Mesothelial cell of epicardium (in vitro differentiated cells): ENCODE measurements at places on chromosomes 4 and X.

DNA sequence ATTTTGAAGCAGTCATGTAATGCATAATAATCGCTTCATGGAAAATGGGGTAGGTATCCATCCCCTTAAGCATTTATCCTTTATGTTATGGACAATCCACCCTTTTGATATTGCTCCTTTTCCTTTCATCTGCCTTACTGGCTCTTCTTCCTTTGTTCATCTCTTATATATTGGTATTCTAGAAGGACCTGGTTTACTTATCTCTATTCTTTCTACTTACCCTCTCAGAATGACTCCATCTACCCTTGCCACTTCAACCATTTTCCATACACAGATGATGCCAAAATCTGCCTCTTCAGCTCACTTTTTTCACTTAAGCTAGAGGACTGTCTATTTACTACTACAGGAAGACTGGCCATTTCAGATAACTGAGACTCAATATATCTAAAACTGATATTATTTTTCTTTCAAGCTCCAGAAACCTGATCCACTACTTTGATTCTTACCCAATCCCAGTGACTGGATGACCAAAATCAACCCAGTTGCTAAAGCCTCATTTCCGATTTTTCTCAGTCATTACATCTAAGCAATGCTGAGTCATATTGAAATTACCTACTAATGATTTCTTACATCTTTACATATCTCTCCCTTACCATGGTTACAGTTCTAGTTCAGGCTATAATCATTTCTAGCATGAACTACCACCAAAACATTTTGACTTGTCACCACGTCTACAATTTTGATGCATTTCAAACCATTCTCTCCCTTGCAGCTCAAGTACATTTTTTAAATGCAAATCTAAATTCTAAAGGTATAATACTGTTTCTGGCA, 93.7 kb downstream of the FAAH2 start:
- no peaks in the 10 kb centered on the region for H3K4me1 ChIP-seq
- peaks cover 17% of the 10 kb centered on the region for H3K36me3 ChIP-seq
- no peak for DNase-seq
- no peaks in the 10 kb centered on the region for H3K27me3 ChIP-seq

- no peaks in the 10 kb centered on the region for H3K4me1 ChIP-seq
These were observed 339.7 kb upstream of the NWD2 start for GRCh38 chr4:36904823-36905222.

DNA sequence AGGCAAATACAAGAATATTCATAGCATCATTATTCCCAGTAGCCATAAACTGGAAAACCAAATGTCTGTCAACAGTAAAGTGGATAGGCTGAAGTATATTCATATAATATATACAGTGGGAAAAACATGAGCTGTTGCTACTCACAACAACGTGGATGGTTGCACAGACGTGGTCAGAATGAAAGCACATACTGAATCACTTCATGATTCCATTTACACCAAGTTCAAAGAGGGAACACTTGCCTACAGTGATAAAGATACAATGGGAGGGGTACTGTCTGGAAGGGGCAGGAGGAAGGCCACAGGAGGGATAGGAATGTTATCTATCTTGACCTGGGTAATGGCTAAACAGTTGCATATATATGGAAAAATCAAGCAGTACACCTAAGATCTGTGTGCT, 25.3 kb downstream of the APBB2 start:
- no peaks in the 10 kb centered on the region for H3K27me3 ChIP-seq
- H3K27ac ChIP-seq = no peak overlapping the region
- H3K4me3 ChIP-seq = no peak overlapping the region
- H3K4me1 ChIP-seq = peaks cover 36% of the 10 kb centered on the region

GRCh38 chrX:74272230-74272629, 31.8 kb upstream of the ZCCHC13 start:
- H3K27ac ChIP-seq = no peak overlapping the region
- no peak overlapping the region for H3K4me3 ChIP-seq

- H3K4me1 ChIP-seq = peaks cover 59% of the 10 kb centered on the region
- H3K27me3 ChIP-seq = no peaks in the 10 kb centered on the region
- H3K36me3 ChIP-seq = no peaks in the 10 kb centered on the region
- DNase-seq = no peak
These were observed 490.6 kb downstream of the IL15 start for GRCh38 chr4:142126890-142127497.

GRCh38 chrX:23756165-23756564, 13.1 kb upstream of the ACOT9 start:
- no peak overlapping the region for H3K27ac ChIP-seq
- no peaks in the 10 kb centered on the region for H3K27me3 ChIP-seq
- no peak overlapping the region for H3K4me3 ChIP-seq
- H3K36me3 ChIP-seq = peaks cover 3% of the 10 kb centered on the region
- H3K4me1 ChIP-seq = peaks cover 3% of the 10 kb centered on the region

DNA sequence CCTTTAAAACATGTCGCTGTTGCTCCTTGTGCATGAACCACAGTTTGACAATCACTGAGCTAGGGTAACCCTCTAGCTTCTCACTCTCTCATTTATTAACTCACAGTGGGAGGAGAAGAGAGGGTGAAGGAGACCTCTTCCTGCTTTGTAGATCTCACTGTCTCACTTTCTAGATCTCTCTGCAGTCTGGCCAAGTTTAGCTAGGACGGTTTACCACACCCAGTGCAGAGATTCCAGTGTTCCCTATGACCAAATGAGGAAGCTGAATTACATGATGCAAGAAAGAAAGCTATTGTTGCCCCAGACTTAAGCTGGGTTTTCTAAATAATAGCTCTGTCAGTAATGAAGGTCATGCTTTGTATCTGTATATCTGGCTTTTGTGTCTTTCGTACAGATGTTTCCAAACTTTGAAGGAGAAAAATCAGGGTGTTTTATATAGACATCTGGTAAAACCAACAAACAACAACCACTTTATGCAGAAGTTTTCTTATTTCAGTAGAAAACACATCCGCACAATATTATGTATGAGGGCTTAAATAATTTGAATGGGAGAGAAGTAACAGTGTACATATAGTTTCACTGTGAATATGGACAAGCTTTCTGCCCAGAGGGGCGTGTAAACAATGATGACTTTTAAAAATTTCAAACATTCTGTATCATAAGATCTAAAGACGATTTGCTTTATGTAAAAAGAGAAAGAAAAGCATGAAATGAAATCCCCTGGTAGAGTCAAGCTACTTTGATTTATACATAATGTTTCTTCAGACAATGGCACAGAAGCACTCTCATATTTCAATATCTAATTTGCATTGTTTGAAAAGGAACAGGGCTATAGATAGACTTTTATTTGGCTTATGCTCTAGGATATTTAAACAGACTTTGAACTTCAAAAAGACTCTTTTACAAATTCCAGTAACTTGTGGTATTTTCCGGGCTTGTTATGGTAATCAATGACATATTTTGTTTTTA, 582.3 kb downstream of the FSTL5 start:
- H3K4me1 ChIP-seq = peaks cover 31% of the 10 kb centered on the region
- H3K27ac ChIP-seq = no peak overlapping the region
- no peak for DNase-seq
- H3K27me3 ChIP-seq = peaks cover 11% of the 10 kb centered on the region
- no peaks in the 10 kb centered on the region for H3K36me3 ChIP-seq
- H3K4me3 ChIP-seq = no peak overlapping the region

GRCh38 chr4:133147286-133147821, 1.7 kb upstream of the PCDH10 start:
- H3K36me3 ChIP-seq = no peaks in the 10 kb centered on the region
- H3K4me3 ChIP-seq = peak overlapping the region; percentile 84
- peaks cover 49% of the 10 kb centered on the region for H3K27me3 ChIP-seq
- no peak overlapping the region for H3K27ac ChIP-seq
- DNase-seq = no peak

DNA sequence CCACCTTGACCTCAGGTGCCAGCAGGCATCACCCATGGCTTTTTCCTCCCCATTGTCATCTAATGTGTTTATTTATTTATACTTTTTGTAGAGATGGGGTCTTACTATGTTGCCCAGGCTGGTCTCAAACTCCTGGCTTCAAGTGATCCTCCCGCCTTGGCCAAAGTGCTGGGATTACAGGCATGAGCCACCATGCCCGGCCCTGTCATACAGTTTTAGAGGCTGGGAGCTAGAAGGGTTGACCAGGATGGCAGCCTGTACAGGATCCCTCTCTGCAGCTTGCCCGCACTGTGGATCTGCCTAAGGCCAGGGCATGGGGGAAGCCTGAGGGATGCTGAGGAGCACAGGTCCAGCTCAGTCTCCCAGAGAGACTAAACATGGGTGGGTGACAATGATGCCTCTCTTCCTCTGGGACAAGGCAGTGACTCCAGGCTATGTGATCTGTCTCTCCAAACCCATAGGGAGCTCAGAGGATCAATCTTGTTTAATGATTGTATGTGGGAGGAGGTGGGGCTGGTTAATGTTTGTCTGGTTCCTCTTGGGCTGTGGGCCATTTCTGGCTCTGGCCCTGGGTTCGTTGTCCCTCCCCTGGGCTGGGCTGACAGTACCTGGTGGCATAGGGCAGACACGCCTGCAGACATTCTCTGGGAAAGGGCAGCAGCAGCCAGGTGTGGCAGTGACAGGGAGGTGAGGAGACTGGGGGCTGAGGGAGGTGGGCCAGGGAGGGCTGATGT, 8.3 kb upstream of the GJB1 start:
- H3K4me1 ChIP-seq = no peaks in the 10 kb centered on the region
- no peaks in the 10 kb centered on the region for H3K27me3 ChIP-seq
- no peaks in the 10 kb centered on the region for H3K36me3 ChIP-seq

DNA sequence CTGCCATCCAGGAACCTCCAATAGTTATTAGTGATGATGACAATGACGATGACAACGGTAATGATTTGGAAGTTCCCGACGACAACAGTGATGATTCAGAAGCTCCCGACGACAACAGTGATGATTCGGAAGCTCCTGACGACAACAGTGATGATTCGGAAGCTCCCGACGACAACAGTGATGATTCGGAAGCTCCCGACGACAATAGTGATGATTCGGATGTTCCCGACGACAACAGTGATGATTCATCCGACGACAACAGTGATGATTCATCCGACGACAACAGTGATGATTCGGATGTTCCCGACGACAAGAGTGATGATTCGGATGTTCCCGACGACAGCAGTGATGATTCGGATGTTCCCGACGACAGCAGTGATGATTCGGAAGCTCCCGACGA, 14.7 kb downstream of the CXCR3 start:
- no peak overlapping the region for H3K27ac ChIP-seq
- DNase-seq = no peak
- no peaks in the 10 kb centered on the region for H3K4me1 ChIP-seq
- peaks cover 40% of the 10 kb centered on the region for H3K36me3 ChIP-seq

DNA sequence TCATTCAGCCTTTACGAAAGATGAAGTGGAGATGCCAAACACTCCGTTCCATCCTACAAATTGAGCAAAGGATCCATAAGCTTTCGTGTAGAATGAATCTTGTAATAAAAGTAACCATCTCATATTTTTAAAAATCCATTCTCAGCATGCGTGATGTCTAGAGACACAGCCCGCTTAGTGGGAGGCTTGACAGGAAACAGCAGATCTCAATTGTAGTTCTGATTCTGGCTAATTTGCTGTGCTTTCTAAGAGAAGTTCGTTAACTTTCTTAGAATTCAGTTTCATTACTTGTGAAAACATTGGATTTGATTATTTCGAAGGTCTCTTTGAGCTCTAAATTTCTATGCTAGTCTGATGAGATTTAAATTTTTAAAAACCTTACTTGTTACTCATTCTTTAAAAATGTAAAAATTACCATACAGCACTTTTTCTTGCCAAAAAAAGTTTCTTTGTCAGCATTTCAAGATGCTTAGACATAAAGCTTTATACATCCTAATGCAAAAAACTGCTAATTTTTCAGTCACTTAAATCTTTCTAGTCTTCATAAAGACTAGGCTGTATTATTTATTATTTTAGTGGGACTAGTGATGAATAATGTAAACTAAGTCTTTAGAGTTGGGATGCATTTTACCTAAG, 66.9 kb upstream of the NEIL3 start:
- no peaks in the 10 kb centered on the region for H3K27me3 ChIP-seq
- no peak for DNase-seq
- H3K27ac ChIP-seq = no peak overlapping the region
- H3K4me3 ChIP-seq = no peak overlapping the region
- peaks cover 2% of the 10 kb centered on the region for H3K4me1 ChIP-seq
- no peaks in the 10 kb centered on the region for H3K36me3 ChIP-seq

DNA sequence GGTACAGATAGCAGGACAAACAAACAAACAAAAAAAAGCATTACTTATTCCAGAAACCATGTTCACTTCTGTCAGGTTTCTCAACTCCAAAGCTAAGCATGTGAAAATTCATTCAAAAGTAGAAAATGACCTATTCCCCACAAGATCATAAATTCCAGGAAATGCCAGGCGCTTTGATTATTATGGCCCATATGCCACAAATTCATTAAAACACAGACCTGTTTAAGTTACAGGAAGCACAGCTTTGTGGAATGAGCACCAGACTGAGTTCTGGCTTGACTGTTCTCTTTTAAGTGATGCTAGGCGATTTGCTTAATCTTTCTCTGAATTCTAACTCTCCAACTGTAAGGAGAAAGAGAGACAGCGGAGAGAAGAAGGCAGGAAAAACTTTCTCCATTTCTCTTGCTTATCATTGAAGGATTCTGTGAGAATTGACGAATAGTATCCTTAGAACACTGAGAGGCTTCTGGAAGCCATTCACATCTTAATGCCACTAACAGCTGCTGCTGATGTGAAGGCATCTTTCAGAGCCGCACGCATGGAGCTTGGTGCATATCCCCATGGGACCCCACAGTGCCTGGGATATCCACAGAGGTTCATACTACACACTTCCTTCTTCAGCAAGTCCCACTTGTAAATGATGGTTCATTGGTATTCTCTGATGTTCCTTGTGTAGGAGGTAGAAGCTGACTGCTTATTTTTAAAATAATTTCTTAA, 138.0 kb downstream of the ZNF674 start:
- DNase-seq = no peak
- no peaks in the 10 kb centered on the region for H3K36me3 ChIP-seq
- H3K4me3 ChIP-seq = no peak overlapping the region
- no peak overlapping the region for H3K27ac ChIP-seq
- H3K27me3 ChIP-seq = no peaks in the 10 kb centered on the region

DNA sequence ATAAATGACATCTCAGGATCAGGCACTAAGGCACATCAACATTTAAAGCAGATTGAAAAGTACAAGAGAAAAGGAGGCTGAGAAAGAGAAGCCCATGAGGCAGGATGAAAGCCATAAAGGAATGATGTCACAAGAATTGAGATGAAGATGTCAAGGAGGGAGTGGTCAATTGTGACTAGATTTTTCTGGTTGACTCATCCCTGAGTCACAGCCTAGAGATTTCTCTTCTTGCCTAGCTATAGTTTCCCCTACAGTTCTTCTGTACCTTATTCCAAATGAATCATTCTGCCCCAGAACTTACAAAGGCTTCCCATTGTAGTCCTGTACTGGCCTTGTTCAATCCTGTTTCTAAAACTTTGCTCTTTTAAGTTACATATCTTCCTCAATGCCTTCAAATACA, 3.4 kb upstream of the USP53 start:
- H3K36me3 ChIP-seq = no peaks in the 10 kb centered on the region
- DNase-seq = no peak
- no peak overlapping the region for H3K4me3 ChIP-seq
- no peaks in the 10 kb centered on the region for H3K27me3 ChIP-seq
- no peak overlapping the region for H3K27ac ChIP-seq

GRCh38 chrX:42188730-42189129, 265.4 kb upstream of the CASK start:
- no peaks in the 10 kb centered on the region for H3K36me3 ChIP-seq
- no peak overlapping the region for H3K4me3 ChIP-seq
- DNase-seq = no peak
- no peak overlapping the region for H3K27ac ChIP-seq

GRCh38 chr4:160265014-160265413, 1162.1 kb downstream of the RAPGEF2 start:
- H3K4me1 ChIP-seq = peaks cover 2% of the 10 kb centered on the region
- peaks cover 4% of the 10 kb centered on the region for H3K36me3 ChIP-seq
- no peaks in the 10 kb centered on the region for H3K27me3 ChIP-seq
- H3K4me3 ChIP-seq = no peak overlapping the region
- DNase-seq = no peak
